CD4-positive, alpha-beta T cell treated with Interleukin-12 subunit alpha and Interleukin-12 subunit beta, for 1 hour (primary cell): ENCODE measurements at places on chromosomes 6 and 20.

DNA sequence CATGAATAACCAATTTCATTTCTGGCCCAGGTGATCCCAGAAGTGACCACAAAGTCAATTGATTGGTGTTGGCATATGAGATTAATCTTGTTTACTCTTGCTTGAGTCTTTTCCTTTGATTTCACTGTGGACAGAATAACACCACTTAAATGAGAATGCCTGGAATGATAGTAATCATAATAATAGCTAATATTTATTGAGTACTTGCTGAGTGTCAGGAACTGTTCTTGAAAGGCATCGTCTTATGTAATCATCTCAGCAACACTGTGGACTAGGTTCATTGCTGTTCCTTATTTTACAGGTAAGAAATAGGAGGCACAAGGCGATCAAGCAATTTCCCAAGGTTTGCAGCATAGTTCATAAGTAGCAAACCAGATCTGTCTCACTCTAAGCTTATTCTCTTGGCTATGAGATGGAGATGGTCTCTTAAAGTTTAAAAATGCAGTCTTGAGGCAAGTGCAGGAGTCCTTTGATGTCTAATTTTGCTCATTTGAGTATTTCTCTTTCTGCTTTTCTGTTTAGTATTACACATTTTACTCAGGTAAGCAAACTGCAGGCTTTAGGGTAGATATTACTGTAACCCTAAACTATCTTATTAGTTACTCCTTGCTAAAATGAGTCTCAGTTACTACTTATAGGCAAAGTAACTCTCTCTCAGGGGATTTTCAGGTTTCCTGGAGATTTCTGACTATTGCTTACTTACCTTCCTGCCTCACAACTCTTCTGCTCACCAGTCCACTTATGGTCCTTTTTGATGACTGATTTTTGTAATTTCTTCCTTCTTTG, 6.3 kb downstream of the ADGRG6 start:
- DNase-seq, result no peak

DNA sequence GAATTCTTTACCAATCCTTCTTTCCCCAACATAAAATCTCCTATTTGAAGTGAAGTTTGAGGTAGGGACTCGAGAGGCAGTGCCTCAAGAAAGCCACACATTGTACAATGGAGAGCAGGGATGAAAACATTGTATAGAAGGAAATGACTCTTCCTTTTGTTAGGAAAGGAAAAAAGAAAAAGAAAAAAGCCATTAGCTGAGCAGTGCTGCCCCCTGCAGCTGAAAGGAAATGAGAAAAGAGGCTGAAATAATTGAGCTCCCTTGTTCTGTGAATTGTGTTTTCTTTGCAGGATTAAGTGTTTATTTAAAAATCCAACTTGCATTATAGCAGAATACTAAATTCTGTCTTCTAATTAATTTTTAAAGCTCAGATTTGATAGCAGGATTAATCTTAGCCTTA, 162.9 kb upstream of the SASH1 start:
- DNase-seq, result no peak

DNA sequence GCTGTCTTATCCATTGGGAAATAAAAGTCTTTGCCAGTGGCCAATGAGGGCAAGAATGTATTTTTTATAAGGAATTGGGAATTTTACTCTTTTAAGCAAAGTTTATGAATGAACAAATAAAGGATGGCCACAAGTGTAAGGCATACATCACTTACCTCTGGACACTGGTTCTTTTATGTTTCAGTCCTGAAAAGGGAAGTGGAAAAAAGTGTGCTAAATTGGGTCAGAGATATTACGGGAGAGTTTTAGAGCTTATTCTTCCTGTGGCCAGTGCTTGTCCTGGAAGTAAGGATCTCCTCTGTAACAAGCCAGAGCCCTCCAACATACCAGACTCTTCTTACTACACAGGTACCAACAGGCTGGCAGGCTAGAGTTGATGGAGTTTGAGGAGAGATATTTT, 22.5 kb upstream of the RIPK1 start:
- DNase-seq, result no peak

DNA sequence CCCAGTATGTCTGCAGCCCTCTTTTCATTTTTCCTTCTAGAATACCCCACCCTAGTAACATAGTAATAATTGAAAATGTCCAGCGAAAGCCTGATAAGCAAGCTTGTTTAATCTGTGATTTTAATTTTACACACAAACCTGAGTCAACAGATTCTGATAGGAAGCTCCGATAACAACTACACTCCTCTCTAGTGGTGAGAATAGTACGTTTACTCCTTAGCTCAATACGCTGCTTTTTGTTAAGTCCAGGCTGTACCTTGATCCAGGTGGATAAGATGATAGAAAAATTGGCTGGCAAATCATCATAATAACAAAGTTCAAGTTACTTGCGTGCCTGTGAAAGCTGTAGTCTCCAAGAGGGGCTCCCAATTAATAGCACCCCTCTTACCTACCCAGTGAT, 25.5 kb upstream of the DCBLD1 start:
- DNase-seq, result no peak

DNA sequence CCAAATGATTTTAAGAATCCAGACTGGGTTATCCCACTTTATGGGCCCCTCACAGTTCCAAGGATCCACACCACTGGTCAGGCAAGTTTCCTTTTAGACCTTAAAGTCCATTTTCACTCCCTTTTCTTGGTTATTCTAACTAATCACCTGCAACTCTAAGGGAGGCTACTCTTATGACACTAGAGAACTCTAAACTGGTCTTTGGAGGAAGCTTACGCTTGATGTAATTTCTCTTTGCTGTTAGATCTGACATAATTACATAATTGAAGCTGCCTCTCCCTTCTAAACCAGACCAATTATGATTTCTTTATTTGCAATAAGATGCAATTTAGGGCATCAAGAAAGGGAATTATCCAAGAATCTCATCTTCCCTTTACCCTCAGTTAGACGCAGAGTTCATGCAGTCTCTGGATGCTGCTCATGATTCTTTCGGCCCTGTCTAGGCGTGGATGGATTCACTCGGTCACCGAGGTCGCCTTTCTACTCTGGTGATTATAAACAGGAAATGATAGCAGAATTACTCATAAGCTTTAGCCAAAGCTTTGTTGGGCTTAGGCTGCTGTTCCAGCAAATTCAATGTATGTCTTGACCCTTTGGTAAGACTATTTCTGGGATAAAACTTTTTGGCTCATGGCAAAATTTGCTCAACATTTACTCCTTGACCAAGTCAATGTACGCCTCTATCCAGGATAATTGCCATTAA, 166.4 kb upstream of the PRND start:
- no peak for DNase-seq

- DNase-seq, result no peak
These were observed 62.8 kb downstream of the GRM4 start for GRCh38 chr6:34082864-34083626.

GRCh38 chr6:75397656-75398465, 95.7 kb downstream of the FILIP1 start:
- DNase-seq, result no peak

GRCh38 chr6:124986164-124986563, 23.9 kb downstream of the RNF217 start:
- no peak for DNase-seq

- DNase-seq, result no peak
These were observed 47.2 kb upstream of the SYNDIG1 start for GRCh38 chr20:24422091-24422760.

DNA sequence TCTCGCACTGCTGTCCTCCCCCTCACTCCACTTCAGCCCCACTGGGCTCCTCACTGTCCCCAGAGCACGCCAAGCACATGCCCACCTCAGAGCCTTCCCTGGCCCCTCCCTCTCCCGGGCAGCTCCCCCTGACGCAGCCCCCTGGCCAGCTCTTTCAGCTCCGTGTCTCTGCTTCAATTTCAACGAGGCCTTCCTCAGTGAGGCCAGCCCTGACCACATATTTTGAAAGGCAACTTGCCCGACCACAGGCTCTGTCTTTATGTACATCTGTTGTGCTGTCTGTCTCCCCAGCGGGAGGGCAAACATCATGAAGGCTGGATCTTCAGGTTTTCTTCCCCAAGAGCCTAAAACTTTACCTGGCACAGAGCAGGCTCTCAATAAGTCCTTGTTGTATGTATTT, 44.6 kb downstream of the JPH2 start:
- no peak for DNase-seq

DNA sequence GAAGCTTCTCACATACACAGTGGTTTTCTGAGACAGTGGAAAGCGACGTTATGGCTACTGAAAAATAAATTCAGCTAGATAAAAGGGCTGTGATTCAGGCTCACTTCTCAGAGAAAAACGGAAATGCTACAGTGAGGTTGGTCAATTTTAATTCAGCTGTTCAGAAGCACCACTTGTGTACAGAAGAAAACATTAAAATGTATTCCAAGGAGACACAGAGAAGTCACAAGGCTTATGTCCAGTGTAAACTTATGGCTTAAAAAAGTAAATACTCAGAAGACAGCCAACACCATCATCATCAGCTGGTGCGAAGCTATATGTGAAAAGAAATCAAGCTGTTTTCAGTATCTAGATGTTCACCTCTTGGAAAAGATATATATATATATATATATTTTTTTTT, 68.6 kb downstream of the ABHD12 start:
- DNase-seq, result no peak

GRCh38 chr6:151322570-151322969, 68.8 kb downstream of the ZBTB2 start:
- no peak for DNase-seq

DNA sequence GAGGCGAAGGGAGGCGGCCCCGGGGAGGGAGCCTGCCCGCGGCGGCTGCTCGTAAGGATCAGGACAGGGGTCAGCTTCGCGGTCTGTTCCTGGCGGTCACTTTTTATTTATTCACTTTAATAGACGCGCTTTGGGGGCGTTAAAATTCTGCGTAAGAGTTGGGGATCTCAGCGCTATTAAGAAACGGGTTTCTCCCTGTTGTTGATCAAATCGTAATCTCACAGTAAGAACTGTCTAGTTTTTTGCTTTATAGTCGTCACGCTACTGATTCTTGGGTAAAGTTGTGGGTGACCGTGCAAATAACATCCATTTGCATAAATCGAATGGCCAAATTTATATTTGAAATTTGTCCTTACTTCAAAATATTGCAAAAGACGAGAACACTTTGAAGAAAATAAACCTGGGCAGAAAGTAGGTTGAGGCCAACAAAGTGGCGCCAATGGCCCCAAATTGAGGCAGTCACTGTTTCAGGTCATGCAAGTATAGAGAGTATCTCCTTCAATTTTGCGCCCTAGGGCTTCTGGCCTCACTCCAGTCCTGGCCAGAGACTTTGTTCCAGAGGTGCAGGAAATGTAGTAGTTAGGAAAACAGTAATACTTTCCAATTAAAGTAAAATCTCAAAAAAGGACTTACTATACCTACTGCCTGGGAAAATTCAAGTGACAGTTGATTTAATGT, 963 bp upstream of the RMND1 start:
- DNase-seq, result no peak

- no peak for DNase-seq
These were observed 311.9 kb upstream of the EPHA7 start for GRCh38 chr6:93731306-93731705.

DNA sequence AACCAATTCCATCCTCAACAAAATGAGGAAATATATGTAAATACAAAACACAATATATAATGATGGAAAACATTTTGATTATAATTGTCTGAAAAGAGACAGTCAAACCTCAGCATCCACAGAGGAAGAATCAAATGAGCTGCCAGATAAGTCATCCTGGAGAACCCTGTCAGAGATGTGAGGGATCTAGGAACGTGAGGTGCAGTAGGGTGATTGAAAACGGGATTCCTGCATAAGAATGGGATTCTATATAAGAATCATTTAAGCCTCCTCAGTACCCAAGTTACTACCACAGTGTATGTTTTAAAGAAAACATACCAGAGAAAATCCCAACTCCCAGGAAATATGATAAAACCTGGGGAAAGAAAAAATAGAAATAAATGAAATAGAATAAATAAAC, 690.5 kb downstream of the FRK start:
- DNase-seq, result no peak

DNA sequence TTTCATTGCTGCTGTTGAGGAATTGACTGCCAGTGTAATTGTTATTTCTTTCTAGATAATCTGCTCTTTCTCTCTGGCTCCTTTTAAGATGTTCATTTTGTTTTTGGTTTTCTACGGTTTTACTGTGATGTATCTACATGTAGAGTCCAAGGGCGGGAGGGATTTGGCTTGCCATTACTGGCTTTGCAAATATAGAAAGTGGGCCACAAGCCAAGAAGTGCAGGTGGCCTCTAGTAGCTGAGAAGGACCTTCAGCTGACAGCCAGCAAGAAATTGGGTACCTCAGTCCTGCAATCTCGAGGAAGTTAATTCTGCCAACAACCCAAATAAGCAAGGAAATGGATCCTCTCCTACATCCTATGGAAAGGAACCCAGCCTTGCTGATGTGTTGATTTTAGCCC, 42.8 kb upstream of the GLP1R start:
- no peak for DNase-seq

GRCh38 chr20:62064770-62065673, 659 bp downstream of the TAF4 start:
- DNase-seq, result no peak

GRCh38 chr6:17432356-17432755, 39.0 kb downstream of the CAP2 start:
- no peak for DNase-seq

- DNase-seq, result no peak
These were observed 9.5 kb upstream of the PARD6B start for GRCh38 chr20:50721881-50722281.

- DNase-seq, result no peak
These were observed 348.4 kb downstream of the SOX4 start for GRCh38 chr6:21941926-21942325.

- no peak for DNase-seq
These were observed 176.5 kb downstream of the SLC16A10 start for GRCh38 chr6:111263837-111264236.

DNA sequence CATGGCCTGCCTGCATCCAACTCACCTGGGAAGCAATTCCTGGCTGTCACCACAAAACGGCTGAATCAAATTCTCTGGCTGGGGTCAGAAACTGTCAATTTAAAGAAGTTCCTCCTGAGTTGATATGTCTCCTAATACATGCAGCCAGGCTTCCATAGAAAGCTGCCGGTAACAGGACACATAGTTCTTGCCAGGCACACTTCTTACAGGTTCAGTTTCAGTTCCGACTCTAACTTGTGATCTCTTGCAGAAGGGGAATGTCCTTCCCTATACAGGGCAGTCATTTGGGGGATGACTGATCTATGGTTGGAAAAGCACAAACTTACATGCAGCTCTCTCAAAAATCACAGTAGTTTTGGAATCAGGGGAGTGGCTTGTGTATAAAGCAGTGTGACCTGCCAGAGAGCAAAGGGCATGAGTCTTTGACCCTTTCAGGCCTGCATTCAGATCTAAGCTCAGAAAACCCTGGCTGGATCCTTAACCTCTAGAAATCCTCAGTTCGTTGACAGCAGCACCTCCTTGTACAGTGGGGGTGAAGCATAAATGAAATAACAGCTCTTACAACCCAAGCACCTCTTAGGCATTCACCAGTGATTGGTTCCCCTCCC, 195.6 kb downstream of the SCP2D1 start:
- DNase-seq, result no peak
